ENCODE measurements at places on chromosomes 6 and 20.

- no peak for DNase-seq
- H3K36me3 ChIP-seq: no peaks in the 10 kb centered on the region
- no peak overlapping the region for H3K4me3 ChIP-seq
- peaks cover 18% of the 10 kb centered on the region for H3K27me3 ChIP-seq
- peaks cover 26% of the 10 kb centered on the region for H3K4me1 ChIP-seq
Observed at GRCh38 chr20:44064501-44065400, 122.2 kb downstream of the JPH2 start.

DNA sequence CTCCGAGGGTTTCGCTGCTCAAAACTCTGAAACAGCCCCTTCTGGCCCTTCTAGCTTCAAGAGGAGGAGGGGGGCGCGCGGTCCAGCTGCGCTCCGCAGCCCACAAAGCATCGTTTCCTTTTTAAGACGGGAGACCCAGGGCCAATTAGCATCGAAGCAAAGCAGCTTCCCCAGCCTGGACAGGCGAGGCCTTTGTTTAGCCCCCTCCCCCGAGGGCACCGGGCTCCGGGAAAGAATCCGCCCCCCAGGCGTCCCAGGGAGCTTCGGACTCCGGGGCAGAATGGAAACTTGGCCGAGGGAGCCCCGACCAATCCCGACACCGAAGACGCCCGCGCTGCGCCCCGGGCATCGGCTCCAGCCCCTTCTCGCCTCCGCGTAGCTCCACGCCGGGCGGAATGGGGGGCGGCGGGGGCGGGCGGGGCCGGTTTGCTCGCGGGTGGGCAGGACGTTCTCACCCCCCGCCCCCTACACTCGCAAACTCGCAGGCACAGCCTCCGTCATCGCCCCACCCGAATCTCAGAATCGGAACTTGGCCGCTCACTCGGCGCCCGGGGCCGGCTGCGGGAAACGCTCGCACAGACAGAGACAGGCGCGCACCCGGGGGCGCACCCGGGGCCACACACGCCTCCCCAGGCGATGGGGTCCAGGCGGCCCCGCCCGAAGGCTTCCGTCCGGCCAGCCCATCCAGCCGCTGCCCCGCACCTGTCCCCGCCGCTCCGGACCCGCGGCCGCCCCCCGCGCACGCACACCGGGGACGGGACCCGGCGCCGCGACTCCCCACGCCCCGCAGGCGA lies 628 bp downstream of the NKAIN4 start:
- H3K36me3 ChIP-seq: no peaks in the 10 kb centered on the region
- H3K4me1 ChIP-seq: no peaks in the 10 kb centered on the region
- no peak overlapping the region for H3K27ac ChIP-seq

DNA sequence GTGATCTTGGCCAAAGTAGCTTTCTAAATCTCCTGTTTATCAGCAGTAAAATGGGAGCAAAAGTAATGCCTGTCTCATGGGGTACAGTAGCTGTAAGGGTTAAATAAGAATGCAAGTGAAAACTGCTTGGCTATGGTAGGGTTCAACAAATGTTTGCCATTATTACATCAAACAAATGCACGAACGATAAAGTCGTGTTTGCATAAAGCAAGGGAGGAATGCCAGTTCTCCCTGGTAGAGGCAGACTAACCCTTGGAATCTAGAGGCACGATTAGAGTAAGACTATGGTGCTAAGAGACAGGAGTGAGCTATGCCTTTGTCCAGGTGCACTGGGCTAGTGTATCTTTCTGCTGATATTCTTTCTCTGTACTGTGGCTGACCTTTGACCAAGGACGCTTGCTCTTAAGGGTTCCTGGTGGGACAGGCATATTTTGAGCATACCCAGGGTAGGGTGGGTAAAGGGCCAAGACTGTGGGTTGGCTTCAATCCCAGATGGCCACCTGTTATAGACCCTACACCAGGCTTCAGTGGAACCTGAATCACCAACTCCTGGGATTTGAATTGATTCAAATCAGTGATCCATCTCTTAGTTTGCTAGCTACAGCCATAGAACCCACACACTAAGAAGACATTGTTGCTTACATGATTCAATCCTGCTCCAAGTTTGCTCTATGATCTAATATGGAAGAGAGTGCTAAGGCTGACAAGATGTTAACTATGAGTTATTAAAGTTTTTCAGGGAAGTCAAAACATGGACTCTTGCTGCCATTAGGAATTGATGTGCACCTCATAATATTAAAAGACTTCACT lies 139.9 kb downstream of the CCDC170 start:
- DNase-seq: no peak
- H3K36me3 ChIP-seq: no peaks in the 10 kb centered on the region
- H3K27ac ChIP-seq: peak overlapping the region; percentile 12

- DNase-seq: no peak
- H3K27ac ChIP-seq: no peak overlapping the region
- no peak overlapping the region for H3K4me3 ChIP-seq
- peaks cover 4% of the 10 kb centered on the region for H3K36me3 ChIP-seq
- H3K4me1 ChIP-seq: peaks cover 51% of the 10 kb centered on the region
- H3K27me3 ChIP-seq: no peaks in the 10 kb centered on the region
Observed at GRCh38 chr6:37913210-37913609, 93.7 kb downstream of the ZFAND3 start.

GRCh38 chr6:96775727-96776400 lies 61.4 kb downstream of the GPR63 start:
- H3K4me1 ChIP-seq: no peaks in the 10 kb centered on the region
- H3K27me3 ChIP-seq: no peaks in the 10 kb centered on the region
- no peak for DNase-seq

- H3K4me1 ChIP-seq: no peaks in the 10 kb centered on the region
- no peak overlapping the region for H3K27ac ChIP-seq
- H3K27me3 ChIP-seq: no peaks in the 10 kb centered on the region
- H3K36me3 ChIP-seq: no peaks in the 10 kb centered on the region
- H3K4me3 ChIP-seq: no peak overlapping the region
Observed at GRCh38 chr6:8627085-8627861, 191.9 kb upstream of the SLC35B3 start.

- H3K4me3 ChIP-seq: no peak overlapping the region
- DNase-seq: no peak
Observed at GRCh38 chr6:150894935-150895552, 29.5 kb downstream of the MTHFD1L start.

- no peaks in the 10 kb centered on the region for H3K27me3 ChIP-seq
- DNase-seq: no peak
- no peak overlapping the region for H3K27ac ChIP-seq
Observed at GRCh38 chr6:21102624-21103023, 490.9 kb upstream of the SOX4 start.

DNA sequence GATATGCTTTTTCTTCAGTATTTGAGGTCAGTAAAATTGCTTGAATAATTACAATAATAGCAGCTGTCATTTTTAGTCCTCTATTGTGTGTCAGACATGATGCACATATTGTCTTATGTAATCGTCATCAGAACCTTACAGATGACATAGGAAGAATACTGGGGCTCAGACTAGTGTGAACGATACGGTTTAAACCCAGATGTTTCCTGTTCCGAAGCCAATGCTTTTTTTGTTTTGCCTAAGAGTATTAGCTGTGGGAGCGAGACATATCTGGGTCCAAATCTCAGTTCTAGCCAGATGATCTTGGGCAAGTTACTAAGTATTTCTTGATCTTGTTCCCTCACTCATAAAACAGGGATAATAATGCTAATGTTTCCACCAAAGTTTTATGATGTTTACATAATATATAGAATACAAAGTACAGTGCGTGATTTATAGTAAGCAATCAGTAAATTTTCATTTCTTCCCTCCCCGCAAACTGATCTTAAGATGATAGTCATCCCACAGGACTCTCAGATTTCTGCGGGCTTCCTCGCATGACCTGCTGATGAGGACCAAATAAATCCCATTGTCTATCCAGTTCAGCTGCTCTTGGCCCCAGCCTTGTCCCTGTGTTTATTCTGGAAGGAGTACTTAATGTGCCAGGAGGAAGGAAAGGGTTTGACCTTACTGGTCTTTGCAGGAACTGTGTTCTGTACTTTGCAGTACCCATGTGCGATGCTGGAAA lies 98.2 kb downstream of the CAP2 start:
- no peak for DNase-seq
- peaks cover 48% of the 10 kb centered on the region for H3K27me3 ChIP-seq
- no peak overlapping the region for H3K4me3 ChIP-seq
- no peak overlapping the region for H3K27ac ChIP-seq

GRCh38 chr6:126261792-126262421 lies 78.0 kb upstream of the CENPW start:
- H3K4me1 ChIP-seq: no peaks in the 10 kb centered on the region
- no peak overlapping the region for H3K4me3 ChIP-seq
- DNase-seq: no peak
- H3K36me3 ChIP-seq: peaks cover 25% of the 10 kb centered on the region
- no peaks in the 10 kb centered on the region for H3K27me3 ChIP-seq
